ENCODE measurements at places on chromosomes 6 and 20. TPM values are rescaled to one million over a fixed set of nuclear protein-coding genes. Genes with fewer than 3 reads are reported as not detected.

Gene RAET1E
- not detected for total RNA-seq

Gene HMGCLL1
- not detected for total RNA-seq

Gene ZNF391
- total RNA-seq, result 3.1 TPM

Gene DNMT3B
- total RNA-seq, result 2.2 TPM

Gene HLA-DQA1
- total RNA-seq, result 0.81 TPM

Gene BCLAF1
- 117 TPM for total RNA-seq

Gene CLDN20
- total RNA-seq, result not detected

Gene PSMB9
- total RNA-seq, result 241 TPM

Gene SH3BGRL2
- total RNA-seq, result 0.76 TPM

Gene KHDRBS2
- total RNA-seq, result not detected

Gene SIRPD
- total RNA-seq, result not detected

Gene MTHFD1L
- total RNA-seq, result 181 TPM

Gene ABHD12
- 13.0 TPM for total RNA-seq

Gene GGTLC1
- not detected for total RNA-seq

Gene HSF2
- 27.0 TPM for total RNA-seq

Gene SLC22A7
- not detected for total RNA-seq

Gene SLC26A8
- total RNA-seq, result not detected

Gene PGC
- not detected for total RNA-seq

Gene ADGRF4
- total RNA-seq, result not detected

Gene HLA-DQA2
- not detected for total RNA-seq

Gene ECT2L
- not detected for total RNA-seq

Gene SLPI
- not detected for total RNA-seq

Gene MRPS10
- 40.7 TPM for total RNA-seq

Gene ZC2HC1B
- not detected for total RNA-seq

Gene BHLHE23
- not detected for total RNA-seq

Gene C6orf15
- not detected for total RNA-seq

Gene MEP1A
- not detected for total RNA-seq

Gene ADGRB3
- not detected for total RNA-seq

Gene C6orf52
- 1.3 TPM for total RNA-seq

Gene STX11
- total RNA-seq, result 17.2 TPM

Gene CLPSL1
- total RNA-seq, result not detected

Gene NKAIN4
- not detected for total RNA-seq

Gene NHLRC1
- total RNA-seq, result 0.25 TPM

Gene TINAG
- total RNA-seq, result not detected

Gene HM13
- total RNA-seq, result 69.4 TPM

Gene DEFB113
- total RNA-seq, result not detected

Gene PSORS1C2
- total RNA-seq, result not detected

Gene SUMO4
- total RNA-seq, result 5.5 TPM

Gene RAD21L1
- not detected for total RNA-seq

Gene APOBEC2
- not detected for total RNA-seq

Gene ADAT2
- total RNA-seq, result 39.5 TPM

Gene MICA
- 10.2 TPM for total RNA-seq

Gene DAAM2
- not detected for total RNA-seq

Data from activated naive CD4-positive, alpha-beta T cell treated with anti-CD3 and anti-CD28 coated beads for 36 hours (primary cell).